Fibroblast of skin of back (primary cell): ENCODE measurements at places on chromosomes 3 and 15.

DNA sequence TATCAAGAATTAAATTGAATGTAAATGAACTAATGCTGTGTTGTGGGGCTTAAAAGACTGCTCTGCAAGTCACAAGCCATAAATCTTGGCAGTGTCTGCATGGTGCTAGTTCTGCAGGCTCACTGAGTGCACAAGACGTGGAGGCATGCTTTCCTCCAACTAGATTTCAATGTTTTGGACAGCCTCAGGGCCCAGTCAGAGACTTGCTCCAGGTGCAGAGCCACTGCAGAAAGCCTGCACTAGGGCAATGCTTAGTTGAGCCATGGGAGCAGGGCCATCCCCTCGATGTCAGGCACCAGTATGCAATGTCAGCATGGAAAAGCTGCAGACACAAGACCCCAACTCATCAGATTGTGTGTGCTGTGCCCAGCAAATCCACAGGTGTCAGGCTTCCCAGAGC lies 234.5 kb upstream of the CDIN1 start:
- no peak for DNase-seq

GRCh38 chr15:49748791-49749190 lies 127.9 kb downstream of the DTWD1 start:
- DNase-seq: no peak

DNA sequence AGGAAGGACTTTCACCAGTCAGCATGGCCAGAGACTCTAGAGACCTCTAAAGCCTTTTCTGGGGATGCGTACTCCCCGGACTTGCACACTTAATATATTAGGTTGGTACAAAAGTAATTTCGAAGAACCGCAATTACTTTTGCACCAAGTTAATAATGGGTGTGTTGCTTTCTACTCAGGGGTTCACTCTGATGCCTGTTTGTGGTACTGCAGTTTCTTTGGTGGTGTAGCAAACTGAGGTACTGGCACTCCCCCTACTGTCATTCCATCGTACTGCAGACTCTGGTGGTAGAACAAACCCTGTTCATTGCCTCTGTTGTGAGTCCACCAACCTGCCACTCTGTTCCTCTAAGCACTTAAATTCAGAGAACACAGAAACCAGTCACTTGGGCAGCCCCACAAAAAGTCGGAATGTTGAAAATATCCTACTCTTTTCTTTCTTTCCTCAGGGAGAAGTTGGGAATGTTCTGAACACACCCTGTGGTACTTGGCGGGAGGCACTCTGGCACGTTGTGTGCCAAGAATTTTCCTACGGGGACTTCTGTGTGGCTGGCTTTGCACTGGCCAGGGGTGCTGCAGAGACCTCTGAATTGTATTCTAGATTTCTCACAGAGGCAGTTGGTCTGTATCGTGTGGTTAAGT lies 46.3 kb downstream of the GABRG3 start:
- DNase-seq: peak; percentile 70

DNA sequence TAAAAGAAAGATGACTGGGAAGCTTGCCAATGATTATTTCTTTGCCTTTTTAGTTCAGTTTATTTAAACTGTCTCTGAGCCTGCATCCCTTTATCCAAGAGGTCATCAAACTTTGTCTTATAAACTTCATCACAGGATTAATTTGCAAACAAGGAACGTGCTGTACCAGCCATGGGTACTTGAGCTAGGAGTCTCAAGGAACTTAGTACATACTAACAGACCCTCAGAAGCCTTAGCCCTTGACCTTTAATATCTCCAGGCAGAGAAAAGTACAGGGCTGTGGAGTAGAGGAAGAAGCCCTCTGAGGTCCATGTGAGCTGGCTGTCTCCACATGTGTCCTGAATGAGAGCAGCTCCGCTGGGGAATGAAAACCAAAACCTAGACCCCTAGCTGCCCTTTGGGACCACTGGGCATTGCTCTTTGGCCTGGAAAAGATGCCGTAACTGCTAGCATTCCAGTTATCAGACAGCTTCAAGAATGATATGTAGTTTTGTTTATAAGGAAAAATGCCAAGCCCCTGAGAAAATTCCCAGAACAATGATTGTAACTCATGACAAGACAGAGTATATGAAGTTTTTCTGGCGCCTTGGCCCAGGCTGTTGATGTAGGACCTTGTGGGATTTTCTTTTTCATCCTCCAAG lies 92.1 kb downstream of the ASB7 start:
- DNase-seq: peak; percentile 55

DNA sequence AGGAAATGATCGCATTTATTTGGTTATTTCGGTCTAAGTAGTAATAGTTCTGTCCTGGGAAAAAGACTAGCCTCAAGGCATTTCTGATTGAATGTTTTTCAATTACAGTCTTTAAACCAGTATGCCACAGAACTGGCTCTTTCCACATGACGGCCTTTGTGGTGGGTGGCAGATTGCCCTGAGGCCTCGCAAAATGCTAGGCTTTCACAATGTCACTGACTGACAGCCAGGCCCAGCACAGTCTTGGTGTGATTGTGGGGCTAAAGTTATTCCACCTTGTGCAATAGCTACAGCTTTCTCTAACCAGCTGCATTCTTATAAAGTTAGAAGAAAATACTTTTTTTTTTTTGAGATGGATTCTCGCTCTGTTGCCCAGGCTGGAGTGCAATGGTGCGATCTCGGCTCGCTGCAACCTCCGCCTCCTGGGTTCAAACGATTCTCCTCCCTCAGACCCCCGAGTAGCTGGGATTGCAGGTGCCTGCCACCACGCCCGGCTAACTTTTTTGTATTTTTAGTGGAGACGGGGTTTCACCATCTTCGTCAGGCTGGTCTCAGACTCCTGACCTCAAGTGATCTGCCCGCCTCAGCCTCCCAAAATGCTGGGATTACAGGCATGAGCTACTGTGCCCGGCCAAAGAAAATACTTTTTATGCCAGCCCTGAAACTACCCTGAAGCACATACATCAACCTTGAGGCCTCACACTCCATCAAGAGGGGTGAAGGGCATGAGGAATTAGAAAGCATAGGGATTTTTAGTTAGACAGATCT lies 2.5 kb upstream of the ADIPOQ start:
- DNase-seq: no peak

- DNase-seq: no peak
These were observed 23.7 kb upstream of the C3orf49 start for GRCh38 chr3:63795438-63795837.

GRCh38 chr3:16402451-16402850 lies 111.0 kb downstream of the RFTN1 start:
- peak; percentile 36 for DNase-seq

DNA sequence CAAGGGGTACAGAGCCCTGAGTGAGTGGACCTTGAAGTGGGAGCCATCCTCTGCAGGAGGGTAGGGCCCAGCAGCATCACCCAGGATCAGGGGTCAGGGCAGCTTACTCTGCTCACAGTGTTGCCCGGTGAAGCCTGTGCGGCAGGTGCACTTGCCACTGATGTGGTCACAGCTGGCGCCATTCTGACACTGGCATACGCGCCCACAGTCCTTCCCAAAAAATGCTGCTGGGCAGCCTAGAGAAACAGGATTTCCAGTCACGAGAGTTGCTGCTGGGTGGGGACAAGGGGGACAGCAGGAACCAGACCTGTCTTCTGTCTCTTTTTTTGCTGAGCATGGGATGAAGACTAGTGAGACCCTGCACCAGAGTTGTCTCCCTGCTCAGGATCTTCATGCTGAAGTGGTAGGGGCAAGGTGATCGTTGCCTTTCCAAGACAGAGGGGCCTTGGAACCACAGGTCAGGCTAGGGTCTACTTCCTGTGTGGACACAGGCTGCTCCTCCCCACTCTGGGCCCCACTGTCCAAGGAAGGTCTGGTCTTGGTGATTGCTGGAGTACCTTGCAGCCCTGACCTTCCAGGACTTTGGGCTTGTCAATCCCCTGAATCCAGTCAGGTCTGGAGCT lies 46.9 kb downstream of the RAB11A start:
- no peak for DNase-seq

DNA sequence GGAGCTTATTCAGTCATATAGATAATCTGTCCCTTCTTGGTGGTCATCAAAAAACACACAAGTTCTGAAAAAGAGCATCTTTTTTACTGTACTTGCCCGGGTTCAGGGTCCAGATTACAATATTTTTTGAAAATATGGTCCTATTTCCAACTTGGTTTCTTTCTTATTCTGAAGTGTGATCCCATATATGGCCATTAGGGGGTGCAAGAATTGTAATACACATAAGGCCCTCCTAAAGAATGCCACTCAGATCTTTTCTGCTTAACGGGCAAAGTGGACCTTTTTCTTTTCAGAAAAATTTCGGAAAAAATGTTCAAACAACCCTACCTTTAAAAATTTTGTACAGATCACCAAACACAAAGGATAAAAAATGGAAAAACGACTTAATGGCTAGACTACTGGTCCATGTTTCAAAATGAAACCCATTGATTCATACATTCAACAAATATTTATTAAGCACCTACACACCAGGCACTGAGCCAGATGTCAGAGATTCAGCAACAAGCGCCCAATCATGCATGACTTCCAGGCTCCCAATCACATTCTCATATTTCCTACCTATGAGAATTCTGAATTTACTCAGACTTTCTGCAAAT lies 102.0 kb upstream of the MYRIP start:
- DNase-seq: peak; percentile 42

GRCh38 chr3:32177702-32178198 lies 60.7 kb upstream of the CMTM8 start:
- peak; percentile 72 for DNase-seq

DNA sequence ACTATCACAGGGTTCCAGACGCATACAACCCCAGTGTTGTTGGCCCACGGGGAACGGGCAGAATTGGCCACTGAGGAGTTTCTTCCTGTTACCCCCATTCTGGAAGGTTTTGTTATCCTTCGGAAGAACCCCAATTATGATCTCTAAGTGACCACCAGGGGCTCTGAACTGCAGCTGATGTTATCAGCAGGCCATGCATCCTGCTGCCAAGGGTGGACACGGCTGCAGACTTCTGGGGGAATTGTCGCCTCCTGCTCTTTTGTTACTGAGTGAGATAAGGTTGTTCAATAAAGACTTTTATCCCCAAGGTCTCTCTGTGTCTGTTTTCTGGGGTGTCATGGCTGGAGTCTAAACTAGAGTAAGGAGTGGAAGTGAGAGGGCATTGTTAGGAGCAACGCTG lies 5.7 kb upstream of the EIF4G1 start:
- no peak for DNase-seq

- no peak for DNase-seq
These were observed 155.7 kb downstream of the NUP210 start for GRCh38 chr3:13264468-13264795.

DNA sequence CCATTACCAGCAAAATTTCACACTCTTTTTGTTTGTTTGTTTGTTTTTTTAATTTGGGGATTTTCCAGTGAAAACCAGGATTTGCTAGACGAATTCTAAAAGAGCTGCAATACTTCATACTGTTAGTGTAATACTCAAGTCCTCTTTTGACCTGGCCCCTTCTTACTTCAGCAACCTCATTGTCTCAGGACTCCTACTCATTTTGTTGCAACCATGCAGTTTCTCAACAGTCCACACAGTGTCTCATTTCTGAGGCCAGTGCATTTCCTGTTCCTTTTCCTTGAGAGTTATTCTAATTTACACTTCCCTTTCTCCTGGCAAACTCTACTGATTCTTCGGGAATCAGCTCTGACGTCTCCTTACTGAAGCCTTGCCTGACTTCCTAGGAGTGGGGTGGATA lies 35.6 kb downstream of the NSUN3 start:
- no peak for DNase-seq

DNA sequence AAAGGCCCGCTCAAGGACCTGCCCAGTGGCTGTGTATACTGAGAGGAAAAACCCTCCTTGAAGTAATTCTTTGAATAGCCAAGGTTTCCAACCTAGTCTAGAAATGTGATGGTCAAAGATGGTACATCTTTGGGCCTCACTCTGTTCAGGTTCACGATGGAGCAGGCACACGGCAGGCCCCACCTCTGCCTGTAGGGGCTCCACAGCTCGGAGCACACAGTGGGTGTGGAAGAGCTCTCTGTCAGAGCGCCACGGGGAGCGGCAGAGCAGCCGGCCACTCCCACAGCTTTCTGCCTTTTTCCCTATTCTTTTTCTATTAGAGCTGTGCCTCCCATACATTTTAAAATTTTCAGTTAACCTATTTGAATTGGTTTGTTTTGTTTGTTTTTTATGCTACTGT lies 89.5 kb downstream of the CTNNB1 start:
- no peak for DNase-seq

GRCh38 chr3:120410116-120410515 lies 40.7 kb downstream of the FSTL1 start:
- no peak for DNase-seq

GRCh38 chr15:26972636-26973035 lies 1.7 kb downstream of the GABRG3 start:
- peak; percentile 5 for DNase-seq

DNA sequence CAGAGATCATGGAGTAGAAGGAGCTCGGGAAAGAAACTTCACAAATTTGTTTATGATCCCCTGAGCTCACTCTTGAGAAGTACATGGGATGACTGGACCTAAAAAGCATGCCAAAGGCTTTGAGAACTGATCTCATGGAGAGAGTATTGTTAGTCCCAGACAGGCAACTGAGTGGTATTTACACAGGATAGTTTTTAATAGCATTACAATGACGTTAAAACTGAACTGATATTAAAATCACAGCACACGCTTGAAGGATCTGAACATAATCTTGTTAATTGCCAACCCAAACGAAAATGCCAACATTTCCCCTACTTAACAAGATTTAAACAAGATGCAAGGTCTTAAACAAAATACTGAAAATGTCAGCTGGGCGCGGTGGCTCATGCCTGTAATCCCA lies 113.2 kb upstream of the NLGN1 start:
- no peak for DNase-seq

- DNase-seq: no peak
These were observed 235.6 kb downstream of the CLSTN2 start for GRCh38 chr3:140170612-140171011.

- DNase-seq: peak; percentile 81
These were observed 171.6 kb upstream of the TSC22D2 start for GRCh38 chr3:150236316-150237082.

GRCh38 chr3:71166339-71167240 lies 416.9 kb downstream of the FOXP1 start:
- DNase-seq: no peak

DNA sequence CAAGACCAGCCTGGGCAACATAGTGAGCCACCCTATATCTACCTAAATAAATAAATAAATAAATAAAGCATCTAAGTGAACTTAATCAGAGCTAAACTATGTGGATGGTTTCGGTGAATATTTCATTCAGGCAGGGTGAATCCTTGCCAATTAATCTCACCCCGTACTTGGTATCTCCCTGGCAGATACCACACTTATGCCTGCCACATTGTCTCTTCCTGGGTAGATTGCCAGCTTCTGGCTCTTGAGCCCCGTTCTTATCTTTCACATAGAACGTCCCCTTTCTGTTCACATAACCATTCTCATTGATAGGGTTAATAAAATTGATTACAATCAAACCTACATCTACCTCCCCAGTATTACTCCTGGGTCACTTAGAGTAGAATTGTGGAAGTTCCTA lies 7.0 kb downstream of the SNAP23 start:
- DNase-seq: no peak

DNA sequence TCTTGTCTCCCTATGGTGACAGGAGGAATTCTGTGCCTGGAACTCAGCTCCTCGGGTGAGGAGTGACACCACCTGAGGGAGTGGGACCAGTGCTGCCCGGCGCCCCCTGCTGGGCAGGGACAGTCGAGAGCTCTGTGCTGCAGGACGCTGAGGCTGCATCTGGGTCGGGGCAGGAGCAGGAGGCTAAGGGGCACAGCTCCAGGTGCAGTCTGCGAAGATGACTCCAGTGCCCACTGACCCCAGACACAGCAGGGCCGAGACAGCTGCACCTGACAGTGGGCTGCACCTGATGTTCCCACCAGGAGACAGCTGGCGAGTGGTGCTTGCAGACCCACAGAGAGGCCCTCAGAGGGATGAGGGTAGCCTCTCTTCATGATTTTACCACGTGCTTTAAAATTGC lies 152.9 kb downstream of the ATP10A start:
- DNase-seq: peak; percentile 37

- no peak for DNase-seq
These were observed 196.7 kb downstream of the ISL2 start for GRCh38 chr15:76533060-76533820.
